ENCODE measurements at places on chromosomes 13 and 19.

DNA sequence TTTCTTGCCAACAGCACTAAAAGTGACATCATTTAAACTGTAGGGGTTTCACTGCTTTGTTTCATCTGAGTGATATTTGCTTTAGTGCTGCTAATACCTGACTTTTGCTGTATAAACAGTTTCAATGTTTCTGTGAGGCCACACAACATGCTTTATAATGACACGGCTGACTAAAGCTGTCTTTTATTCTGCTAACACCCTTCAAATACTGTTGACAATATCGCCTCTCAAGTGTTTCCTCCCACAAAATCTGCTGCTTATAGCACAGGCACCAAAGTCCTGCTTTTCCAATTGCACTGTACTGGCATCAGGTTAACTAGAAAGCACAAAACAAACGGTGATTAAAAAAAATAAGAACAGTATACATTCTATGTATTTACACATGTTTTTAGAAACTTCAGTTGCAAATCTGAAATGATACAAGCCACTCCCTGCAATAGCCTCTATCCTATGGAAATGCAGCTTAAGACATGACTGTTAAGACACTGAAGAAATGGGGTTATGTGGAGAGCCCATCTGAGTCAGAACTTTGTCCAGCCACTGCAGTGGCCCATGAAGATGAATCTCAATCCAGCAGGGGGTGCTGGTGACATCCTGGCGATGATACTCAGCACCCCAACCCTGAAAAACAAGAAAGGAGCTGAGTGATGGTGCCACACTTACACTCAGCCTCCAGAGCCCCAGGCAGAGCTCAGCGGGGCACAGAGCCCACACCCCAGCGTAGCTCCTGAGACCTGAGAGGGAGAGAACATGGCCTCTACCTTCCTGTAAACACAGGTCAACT, 29.4 kb downstream of the RFXAP start:
- no peak for DNase-seq

DNA sequence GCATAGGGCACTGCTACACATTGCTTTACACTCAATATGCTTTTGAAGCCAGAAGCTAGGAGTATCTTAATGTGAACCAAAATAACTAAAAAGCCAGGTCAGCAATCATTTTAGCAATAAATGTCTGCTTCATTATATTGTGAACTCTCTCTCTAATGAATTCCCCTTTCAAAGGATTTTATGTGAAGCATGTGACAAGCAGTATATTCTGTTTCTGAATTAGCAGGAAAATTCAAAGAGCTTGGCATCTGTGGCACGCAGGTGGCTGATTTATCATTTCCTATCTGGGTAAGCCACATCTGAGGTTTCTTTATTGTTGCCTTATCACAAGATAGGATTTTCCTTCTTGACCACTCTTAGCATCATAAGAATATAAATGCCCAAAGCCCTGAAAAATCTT, 56.8 kb upstream of the KLF12 start:
- DNase-seq: no peak

DNA sequence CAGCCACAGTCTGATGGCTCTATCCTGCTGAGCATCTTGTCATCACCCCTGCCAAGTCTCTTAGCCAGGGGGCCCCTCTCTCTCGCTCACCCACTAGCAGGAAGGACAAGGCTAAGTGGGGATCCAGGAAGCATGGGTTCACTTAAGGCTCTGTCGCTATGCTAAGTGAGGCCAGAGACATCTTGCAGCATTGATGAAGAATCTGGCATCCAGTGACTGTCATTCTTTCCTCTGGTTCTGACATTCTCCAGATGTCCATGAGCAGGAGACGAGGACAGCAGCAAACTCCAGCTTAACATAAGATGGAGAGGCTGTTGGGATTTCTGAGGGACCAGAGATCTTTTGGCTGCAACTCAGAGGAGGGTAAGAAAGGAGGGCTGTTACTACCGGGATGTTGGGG, 230.2 kb downstream of the TSHZ3 start:
- no peak for DNase-seq

GRCh38 chr19:38759590-38760003, 13.7 kb downstream of the LGALS7 start:
- DNase-seq: no peak

DNA sequence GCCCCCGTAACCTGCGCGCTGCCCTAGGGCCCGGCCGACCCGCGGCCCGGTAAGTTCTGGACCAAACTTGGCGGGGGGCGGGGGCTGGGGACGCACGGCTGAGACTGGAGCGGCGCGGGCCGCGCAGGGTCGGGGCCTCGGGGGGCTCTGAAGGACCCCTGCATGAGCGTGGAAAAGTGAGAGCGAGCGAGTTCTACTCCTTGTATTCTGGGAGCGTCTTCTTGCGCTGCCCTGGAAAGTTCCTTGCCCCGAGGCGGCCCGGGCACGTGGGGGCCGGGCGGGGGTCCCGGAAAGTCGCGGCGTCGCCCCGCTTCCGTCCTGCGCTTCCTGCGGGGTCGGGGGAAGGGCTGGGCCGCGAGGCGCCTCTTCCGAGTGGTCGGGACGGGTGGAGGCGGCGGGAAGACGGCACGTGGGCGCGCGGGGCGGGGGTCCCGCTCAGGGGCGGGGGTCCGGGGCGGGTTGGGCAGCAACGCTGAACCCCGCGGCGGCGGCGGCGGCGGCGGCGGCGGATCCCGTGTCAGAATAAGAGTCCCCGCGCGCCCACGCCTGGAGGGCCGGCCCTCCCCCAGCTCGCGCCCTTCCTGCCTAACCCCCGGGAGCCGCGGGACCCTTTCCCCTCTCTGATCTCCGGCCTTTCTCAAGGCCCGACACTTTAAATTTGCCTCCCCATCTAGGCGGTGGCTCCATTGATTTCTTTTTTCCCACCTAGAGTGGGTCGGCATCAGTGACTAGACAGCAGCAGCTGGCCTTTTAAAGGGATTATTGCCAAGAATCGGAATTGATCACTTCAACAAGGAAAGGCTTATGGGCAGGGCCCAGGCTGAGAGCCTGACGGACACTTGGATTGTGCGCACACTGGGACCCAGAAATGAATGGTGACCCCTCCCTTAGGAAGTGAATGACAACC, 749 bp downstream of the GATAD2A start:
- DNase-seq: no peak

DNA sequence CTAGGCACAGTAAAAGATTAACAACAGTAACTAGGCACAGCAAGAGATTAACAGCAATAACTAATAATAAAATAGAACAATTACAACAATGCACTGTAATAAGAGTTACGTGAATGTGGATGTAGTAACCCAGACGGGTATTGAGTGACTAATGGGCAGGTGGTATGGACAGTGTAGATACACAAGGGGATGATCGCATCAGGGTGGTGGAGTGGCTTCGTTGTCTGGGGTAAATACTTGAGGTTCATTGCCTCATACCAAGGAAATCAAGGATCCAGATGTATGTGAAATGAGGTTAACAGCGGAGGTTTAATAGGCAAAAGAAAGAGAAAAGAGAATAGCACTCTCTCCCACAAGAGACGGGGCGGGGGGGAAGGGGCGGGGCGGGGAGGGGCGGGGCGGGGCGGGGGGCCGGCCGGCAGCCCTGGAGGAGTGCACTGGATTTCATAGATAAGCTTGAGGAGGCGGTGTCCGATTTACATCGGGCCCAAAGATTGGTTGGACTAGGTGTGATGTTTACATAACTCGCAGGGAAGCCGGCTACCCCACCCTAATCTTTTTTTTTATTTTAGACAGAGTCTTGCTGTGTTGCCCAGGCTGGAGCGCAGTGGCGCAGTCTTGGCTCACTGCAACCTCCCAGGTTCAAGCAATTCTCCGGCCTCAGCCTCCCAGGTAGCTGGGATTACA, 106.3 kb downstream of the KCTD15 start:
- no peak for DNase-seq

- DNase-seq: no peak
Measured at GRCh38 chr19:48624791-48625723, 5.8 kb downstream of the SPHK2 start.

- no peak for DNase-seq
Measured at GRCh38 chr13:76937281-76937820, 11.0 kb upstream of the ACOD1 start.

DNA sequence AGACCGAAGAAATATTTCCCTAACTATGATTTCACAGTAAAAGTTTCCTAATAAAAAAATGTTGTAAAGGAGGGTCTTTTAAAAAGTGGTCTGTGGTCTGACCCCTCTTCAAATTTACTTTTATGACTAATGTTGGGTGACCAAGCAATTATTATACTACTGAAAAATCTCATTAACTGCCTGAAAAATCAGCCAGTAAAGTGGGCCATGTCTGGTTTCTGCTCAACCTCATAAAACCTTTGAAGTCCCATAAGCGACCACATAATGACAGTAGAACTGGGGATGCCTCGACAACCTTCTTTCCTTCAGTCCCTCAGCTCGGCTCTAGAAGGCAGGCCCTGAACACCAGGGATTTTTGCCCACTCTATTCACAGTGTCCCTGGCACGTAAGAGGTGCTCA, 434.3 kb downstream of the EFNB2 start:
- no peak for DNase-seq

- DNase-seq: no peak
Measured at GRCh38 chr19:34662919-34663318, 14.0 kb downstream of the SCGB2B2 start.

DNA sequence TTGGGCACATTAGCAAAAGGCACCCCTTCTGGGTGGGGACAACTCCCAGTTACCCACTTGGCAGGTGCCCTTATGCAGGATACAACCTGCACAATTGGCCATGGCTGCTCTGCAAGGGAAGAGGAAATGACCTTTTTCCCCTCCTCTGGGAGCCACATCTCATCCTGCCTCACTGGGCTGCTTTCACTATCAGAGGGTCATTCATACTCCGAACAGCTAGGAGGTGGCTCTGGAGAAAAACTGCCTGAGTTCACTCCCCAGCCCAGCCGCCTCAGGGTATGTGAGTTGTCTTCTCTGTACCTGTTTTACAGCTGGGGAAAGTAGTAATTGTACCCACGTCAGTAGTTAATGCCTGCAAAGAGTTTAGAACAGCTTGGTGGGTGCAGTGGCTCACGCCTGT, 7.1 kb upstream of the ACTN4 start:
- no peak for DNase-seq
